Mucosa of descending colon (tissue), 3 donors: ENCODE measurements at places on chromosomes 2 and 18.

DNA sequence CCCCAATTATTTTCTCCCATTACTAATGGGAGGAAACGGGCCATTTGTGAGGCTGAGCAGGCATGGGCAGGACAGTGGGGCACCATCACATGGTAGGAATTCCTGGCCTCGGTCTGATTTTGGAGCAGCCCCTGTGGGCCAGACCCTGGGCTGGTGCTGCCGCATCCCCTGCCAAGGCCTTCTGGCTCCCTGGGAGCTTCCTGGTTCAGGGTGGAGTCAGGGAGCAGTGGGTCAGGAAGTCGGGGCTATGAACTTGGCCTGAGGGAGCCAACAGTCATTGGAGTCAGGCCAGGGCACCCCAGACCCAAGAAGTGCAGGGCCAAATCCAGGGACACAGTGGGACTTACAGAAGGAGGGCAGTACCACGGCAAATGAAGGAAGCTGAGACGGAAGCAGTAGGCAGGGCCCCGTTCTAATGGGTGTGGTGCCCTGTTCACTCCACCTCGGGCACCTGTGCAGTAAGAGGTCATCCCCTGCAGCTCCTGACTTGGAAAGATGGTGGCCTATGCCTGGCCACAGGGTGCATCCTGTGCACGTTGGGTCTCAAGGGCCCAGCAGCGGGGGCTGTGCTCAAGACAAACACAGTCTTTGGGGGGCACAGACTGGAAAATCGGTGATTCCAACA is 328.1 kb downstream of the SMAD2 start:
- DNase-seq: peak; percentile 17

- DNase-seq: no peak
These were observed 27.2 kb downstream of the KDM3A start for GRCh38 chr2:86468162-86469033.

DNA sequence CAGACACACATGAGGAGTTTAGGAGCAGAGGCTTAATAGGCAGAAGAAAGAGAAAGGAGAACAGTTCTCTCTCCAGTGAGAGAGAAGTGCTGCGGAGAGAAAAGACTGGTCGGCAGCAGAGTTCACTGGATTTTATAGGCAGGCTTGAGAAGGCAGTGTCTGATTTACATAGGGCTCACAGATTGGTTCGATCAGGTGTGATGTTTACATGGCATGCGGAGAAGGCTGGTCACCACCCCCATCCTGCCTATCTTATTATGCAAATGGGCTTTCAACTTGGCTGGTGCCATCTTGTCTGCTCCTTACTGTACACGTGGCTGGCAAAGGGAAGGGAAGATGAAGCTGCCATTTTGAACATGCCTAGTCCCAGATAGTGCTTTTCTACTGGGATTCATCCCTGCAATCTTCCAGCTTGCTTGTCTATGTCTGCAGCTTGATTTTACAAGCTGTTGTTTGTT is 113.4 kb downstream of the AP1S3 start:
- DNase-seq: no peak

- no peak for DNase-seq
These were observed 178.1 kb downstream of the ACOXL start for GRCh38 chr2:110910423-110910822.

DNA sequence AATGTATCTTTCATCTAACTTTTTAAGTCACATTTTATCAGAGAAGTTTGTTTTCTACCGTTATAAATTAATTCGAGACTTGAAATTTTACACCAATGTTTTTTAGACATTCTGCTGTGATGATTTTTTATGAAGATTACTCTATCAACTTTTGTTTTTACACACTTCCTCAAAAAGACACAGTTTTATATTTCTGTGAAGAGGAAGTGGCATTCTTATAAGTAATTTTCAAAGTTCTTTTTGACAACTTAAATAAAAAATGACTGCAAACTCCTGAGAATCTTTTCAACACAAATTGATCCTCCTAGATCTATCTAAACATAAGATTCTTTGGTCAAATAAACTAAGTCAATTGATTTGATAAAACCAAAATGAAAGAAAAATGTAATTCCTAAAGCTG is 13.7 kb downstream of the ANKRD44 start:
- DNase-seq: no peak

DNA sequence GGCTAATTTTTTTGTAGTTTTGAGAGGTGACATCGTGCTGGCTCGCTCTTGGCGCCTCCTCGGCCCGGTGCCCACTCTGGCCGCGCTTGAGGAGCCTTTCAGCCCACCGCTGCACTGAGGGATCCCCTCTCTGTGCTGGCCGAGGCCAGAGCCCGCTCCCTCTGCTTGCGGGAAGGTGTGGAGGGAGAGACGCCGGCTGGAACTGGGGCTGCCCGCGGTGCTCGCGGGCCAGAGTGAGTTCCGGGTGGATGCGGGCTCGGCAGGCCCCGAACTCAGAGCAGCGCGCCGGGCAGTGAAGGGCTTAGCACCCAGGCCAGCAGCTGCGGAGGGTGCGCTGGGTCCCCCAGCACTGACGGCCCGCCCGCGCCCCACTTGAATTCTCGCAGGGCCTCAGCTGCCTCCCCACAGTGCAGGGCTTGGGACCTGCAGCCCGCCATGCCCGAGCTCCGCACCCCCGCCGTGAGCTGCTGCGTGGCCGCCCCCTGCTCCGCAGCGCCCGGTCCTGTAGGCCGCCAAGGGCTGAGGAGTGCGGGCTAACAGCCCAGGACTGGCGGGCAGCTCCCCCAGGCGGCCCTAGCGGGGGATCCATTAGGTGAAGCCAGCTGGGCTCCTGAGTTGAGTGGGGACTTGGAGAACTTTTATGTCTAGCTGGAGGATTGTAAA is 113.2 kb upstream of the ZSWIM2 start:
- no peak for DNase-seq

GRCh38 chr2:38754049-38754448 is 2.9 kb upstream of the SRSF7 start:
- DNase-seq: no peak

- DNase-seq: no peak
These were observed 6.3 kb upstream of the ADGRF3 start for GRCh38 chr2:26352892-26353291.

DNA sequence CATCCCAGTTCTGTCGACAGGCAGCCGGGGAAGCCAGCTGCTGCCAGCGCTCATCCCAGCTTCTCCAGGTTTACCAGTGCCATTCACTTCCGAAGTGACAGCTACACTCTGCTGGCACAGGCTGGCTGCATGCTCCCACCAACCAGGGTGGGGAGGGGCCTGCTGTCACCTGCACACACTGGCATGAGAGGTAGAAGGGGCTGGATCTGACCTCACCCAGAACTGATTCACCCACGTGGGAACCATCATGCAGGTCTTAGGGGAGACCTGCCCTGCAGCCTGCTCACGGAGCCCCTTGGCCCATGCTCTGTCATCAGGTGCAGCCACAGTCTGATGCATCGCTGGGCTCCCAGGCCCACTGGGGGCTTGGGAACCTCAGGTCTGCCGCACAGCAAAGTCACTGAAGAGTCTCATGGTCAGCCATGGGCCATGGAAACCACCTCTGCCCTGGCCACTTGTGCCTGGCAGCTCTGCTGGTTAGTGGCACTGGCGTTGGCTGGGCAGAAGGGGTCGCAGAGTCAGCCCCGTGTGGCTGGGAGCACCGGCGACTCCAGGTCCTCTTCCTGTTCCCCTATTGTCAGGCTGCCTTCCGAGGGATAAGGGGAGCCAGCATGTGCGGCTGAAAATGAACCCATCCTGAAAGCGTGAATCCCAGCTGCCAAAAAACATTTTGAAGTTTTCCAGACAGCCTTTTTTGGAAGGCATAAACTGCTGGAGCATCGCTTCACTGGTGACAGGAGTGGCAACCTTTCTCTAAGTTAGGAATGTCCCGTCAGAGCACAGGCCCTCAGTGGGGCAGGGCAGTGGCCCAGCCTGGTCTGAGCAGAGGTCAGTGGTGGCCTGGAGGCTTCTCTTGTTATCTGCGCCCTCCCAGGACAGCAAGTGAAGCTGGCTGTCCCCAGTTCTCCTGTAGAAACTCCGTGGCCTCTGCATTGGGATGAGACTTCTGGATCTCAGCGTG is 157.8 kb downstream of the SEPTIN10 start:
- no peak for DNase-seq

GRCh38 chr2:75538521-75539490 is 21.9 kb downstream of the EVA1A start:
- no peak for DNase-seq

GRCh38 chr2:144249035-144249637 is 270.8 kb downstream of the ZEB2 start:
- no peak for DNase-seq

DNA sequence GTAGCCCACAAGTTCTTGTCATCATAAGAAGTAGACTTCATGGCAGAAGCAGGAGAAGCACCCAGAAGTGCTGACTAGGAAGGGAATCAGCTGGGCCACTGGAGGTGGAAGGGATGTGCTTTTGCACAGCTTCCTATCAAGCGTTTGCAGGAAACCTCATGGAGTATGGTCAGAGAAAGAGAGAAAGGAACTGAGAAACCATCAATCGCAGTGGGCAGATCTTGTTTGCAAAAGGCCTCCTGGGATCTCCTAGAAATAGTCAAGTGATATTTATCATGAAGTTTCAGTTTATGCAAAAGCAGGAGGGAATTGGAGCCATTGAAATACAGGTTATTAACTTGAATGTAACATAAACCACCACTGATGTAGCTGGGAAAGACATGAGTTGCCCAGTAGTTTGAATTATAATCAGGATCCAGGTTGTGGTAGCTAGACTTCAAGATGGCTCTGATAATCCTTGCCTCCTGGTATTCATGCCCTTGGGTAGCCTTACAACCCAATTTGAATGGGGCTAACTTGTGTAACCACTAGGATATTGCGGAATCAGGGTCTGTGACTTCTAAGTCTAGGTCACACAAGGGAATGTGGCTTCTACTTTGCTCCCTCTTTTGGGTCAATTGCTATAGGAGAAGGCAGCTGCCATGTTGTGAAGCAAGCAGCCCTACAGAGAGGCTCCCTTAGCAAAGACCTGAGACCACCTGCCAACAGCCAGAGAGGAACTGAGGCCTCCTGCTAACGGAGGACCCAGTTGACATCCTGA is 69.8 kb upstream of the TCF4 start:
- no peak for DNase-seq

DNA sequence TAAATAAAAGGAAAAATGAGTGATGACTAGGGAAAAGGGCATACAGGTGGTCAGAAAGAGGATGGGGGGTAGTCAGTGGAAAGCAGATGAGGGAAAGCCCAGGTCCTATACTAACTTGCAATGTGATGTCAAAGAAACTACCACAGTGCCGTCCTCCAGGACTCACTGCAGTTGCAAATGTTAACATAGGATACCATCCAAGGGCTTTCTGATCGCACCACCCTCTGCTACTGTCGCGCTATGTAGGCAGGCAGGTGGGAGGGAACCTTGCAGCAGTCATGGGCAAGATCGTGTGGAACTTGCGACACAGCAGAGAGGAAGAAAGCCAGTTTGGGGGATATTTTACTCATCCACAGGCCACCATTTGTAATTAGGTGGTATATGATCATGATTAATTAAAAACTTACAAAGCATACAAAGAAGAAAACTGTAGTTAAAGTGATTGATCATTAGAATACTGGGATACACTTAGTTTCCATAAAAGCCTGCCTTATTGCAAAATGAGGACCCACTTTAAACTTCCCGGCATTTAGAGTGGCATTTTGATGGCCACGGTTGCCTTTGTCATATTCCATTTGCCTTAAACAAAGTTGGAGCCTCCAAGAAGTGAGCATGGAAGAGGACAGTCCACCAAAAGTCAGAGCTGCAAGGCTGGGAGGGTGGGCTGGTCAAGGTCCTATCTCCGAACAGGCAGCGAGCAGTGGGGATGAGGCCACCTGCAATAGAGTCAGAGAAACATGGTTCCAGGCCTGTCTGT is 8.5 kb upstream of the ROCK2 start:
- DNase-seq: no peak

- DNase-seq: no peak
These were observed 163.7 kb upstream of the NCK2 start for GRCh38 chr2:105580870-105581554.

GRCh38 chr2:203037026-203037425 is 22.4 kb downstream of the NBEAL1 start:
- no peak for DNase-seq

DNA sequence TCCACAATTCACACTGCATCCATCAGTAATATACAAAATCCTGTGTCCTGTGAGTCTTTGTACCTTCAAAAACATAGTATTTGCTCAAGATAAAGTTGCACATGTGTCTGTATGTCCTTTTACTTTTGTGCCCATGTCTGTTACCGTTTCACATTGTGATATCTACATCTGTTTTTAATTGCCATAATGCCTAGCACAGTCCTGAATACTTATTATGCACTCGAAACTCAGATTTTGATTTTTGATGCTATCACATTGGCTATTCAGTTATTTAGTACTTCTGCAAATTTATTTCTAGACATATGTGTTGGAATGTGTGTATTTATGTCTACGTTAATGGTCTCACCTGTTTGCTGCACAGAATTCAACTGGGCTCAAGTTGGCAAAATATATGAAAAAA is 452.8 kb upstream of the ZEB2 start:
- no peak for DNase-seq

DNA sequence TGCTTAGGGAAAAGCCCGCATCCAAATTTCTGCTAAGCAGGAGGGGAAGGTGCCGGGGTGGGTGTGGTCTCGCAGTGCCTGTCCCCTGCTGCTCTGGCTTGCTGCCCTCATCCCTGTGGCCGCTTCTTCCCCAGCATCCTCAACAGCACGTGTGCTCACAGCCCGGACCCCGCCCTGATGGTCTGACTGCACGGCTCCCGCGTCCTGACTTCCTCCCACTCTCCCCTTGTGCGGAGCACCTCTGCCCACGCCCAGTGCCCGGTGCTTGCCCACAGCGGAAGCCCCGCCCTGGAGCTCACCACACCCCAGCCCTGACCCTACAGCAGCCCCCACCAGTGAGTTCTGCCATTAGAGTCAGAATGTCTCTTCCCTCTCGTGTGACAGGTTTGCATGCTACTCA is 277.9 kb downstream of the NDUFA10 start:
- peak; percentile 44 for DNase-seq

- DNase-seq: no peak
These were observed 42.6 kb downstream of the TTR start for GRCh38 chr18:31634331-31634713.

DNA sequence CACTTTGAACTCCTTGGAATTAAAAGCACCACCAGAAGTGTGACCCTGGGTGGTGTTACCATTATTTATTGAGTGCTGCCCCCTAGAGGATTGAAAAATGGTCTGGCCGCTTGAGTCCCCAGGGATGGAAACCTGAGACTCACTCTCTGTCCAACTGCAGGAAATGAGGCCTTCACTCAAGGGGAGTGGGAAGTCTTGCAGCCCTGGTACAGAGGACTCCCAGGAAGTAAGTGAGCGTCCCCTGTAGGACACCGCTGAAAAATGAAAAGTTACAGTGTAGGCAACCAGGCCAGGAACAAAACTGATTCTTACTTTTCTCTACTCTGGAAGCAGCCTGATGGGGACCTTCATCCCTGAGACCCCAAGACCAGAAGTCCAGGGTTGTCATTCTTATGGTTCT is 2.2 kb upstream of the NRP2 start:
- DNase-seq: no peak

GRCh38 chr18:63763831-63764600 is 11.2 kb upstream of the SERPINB7 start:
- DNase-seq: no peak
